ENCODE measurements at places on chromosomes 13 and 19.

- DNase-seq = peak; percentile 86
These were observed 11.0 kb downstream of the FUZ start for GRCh38 chr19:49801966-49802661.

GRCh38 chr19:35353635-35354034 lies 4.6 kb upstream of the FFAR3 start:
- DNase-seq = no peak

GRCh38 chr19:6066661-6067646 lies 43.3 kb downstream of the RFX2 start:
- DNase-seq = peak; percentile 93

GRCh38 chr19:55464662-55465054 lies at the start of gene C19orf85:
Gene C19orf85, minus strand, starts transcription at chr19:55464751. Its CDS starts 197 bp downstream, at chr19:55464554.
- no peak for DNase-seq

GRCh38 chr19:18500376-18500775 lies 21.5 kb downstream of the ELL start:
- no peak for DNase-seq

GRCh38 chr19:40013991-40014390 lies 17.1 kb downstream of the ZNF546 start:
- DNase-seq = no peak

GRCh38 chr13:93765811-93766210 lies 539.2 kb downstream of the GPC6 start:
- no peak for DNase-seq

- DNase-seq = no peak
These were observed 49.5 kb upstream of the FRY start for GRCh38 chr13:31982124-31982523.

- no peak for DNase-seq
These were observed 9.4 kb downstream of the ITPKC start for GRCh38 chr19:40726279-40726678.

DNA sequence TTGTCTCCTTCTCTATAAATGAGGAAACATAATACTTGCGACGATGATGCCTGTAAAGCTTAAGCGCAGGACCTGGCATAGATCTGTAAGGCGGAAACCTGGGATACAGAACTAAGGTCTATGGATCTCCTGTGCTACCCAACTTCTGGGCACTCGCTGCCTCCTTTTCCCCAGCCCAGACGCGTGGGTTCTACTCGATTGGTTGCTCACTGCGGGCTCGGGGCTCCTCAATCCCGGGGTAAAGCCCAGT lies 615 bp upstream of the PSMC4 start:
- no peak for DNase-seq

- no peak for DNase-seq
These were observed 18.2 kb upstream of the IGFL1 start for GRCh38 chr19:46211201-46211881.

DNA sequence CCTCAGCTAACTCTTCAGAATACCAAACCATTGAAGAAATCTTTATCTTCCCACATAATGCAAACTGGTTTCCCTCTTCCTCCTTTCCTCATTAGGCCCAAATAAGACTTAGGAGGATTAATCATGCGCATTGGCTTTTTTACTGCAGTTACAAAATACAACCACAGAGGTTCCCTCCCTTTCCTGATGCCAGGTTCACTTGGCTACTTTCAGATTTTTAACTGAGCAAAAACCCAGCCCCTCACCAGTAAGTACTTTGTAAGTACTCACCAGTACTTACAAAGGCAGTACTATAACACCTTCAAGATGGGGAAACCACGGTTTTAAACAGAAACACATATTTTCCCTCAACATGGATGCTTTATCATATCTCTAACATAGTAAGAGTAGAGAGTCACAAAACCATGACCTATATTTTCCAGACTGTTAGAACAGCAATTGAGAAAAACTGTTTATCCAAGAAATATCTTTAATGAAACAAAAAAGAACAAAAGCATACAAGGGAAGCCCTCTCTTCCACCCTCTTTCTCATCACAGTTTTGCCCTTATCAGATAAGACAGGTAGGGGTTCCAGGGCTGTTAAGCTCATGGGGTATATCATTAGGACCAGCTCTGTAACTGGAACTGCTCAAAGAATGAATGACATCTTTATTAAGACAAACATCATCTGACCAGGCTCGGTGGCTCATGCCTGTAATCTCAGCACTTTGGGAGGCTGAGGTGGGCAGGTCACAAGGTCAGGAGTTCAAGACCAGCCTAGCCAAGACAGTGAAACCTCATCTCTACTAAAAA lies 12.7 kb downstream of the FOXO1 start:
- no peak for DNase-seq

GRCh38 chr19:10286803-10287737 lies at the start of gene ICAM4:
Gene ICAM4, plus strand, starts transcription at chr19:10286955. Its CDS starts 58 bp downstream, at chr19:10287013.
- DNase-seq = no peak

DNA sequence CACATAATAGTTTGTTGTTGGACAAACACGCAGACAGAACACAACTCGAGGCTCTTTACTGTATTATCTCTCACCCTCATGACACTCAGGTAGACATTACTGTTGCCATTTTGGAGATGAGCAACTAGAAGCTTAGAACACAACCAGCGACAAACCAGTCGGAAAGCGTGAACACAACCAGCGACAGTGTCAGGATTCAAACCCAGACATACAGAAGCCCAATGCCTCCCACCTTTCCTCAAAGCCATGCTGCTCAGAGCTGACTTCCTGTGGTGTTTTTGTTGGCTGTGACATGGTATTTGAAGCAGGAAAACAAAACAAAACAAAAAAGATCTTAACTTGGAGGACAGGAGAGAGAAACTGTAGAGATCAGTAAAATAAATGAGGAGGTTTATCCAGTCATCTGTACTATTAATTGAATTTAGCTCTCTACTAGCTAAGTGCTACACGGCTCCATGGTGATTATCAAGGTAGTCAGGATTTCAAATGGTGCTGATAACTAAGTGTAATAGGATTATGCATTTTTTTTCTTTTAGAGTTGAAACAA lies 92.1 kb downstream of the STARD13 start:
- no peak for DNase-seq

GRCh38 chr13:94556041-94556440 lies 39.9 kb downstream of the TGDS start:
- DNase-seq = no peak

GRCh38 chr19:18309525-18310064 lies 13.3 kb downstream of the LSM4 start:
- no peak for DNase-seq

GRCh38 chr13:80340651-80341100 lies 250 bp downstream of the SPRY2 start:
- no peak for DNase-seq
